Prostate gland (tissue), 2 donors: ENCODE measurements at places on chromosomes 13 and 19.

- peak; percentile 88 for DNase-seq
- H3K27ac ChIP-seq, result no peak overlapping the region
- no peaks in the 10 kb centered on the region for H3K36me3 ChIP-seq
- no peak overlapping the region for H3K4me3 ChIP-seq
- no peaks in the 10 kb centered on the region for H3K27me3 ChIP-seq
- H3K4me1 ChIP-seq, result no peaks in the 10 kb centered on the region
Measured at GRCh38 chr13:40536443-40537113, 129.9 kb downstream of the FOXO1 start.

DNA sequence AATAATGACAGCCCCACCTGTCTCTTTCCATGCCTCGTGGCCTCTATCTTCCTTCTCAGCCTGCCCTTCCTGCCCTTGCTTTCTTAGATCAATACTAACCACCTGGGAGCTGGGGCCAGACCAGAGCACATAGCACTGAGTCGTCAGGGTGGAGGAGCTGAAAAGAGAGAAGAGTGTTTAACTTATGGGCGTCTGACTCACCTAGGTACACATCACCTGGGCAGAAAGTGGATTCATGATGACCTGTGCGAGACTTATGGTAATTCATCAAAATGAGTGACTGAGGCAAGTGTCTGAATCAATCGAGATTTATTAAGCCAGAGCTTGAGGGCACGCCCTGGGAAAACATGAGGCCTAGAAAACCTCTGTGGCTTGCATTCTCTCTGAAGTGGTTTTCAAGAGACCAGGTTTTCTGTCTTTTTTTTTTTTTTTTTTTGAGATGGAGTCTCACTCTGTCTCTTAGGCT, 19.2 kb downstream of the CEACAM6 start:
- no peak overlapping the region for H3K4me3 ChIP-seq
- no peaks in the 10 kb centered on the region for H3K27me3 ChIP-seq
- no peaks in the 10 kb centered on the region for H3K36me3 ChIP-seq
- DNase-seq, result peak; percentile 55
- H3K27ac ChIP-seq, result peak overlapping the region; percentile 41
- no peaks in the 10 kb centered on the region for H3K4me1 ChIP-seq

DNA sequence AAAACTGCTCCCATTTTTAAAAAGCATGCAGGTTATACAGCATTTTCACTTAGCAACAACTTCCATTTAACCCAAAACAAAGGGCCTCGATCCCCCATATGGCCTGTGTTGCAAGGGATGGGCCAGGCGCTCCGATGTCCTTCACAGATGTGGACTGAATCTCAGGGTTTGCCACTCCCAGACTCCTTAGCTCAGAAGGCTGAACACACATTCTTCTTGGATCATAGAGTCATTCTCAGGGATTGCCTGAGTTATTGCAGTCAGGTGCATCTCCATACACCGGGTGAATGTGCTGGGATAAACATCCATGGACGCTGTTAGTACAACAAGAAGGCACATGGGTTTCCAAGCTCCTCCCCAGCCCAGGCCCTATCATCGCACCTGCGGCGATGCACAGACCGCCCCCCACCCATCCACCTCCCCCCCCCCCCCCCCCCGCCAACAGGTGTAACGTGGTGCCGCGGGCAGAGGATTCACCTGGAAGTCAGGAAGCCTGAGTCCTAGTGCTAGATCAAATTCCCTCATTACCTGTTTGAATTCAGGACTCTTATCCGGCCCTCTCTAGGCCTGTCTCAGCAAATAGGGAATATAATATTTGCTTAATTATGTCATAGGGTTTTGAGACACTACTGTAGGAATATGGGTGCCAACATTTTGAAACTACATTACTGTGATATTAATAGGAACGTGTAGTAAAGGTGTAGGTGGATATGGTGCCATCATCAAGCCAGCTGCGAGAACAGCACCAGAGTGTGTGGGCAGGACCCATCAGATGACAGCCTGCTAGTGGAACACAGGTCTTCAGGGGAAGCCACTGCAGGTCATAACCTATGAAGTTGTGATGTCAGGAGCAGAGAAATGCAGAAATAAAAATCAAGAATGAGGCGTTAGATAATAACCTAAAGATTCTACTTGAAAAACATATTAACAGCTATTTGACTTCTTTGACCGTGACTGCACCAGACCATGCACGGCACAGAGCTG, 110.9 kb downstream of the SACS start:
- no peaks in the 10 kb centered on the region for H3K27me3 ChIP-seq
- no peak overlapping the region for H3K27ac ChIP-seq
- H3K4me3 ChIP-seq, result no peak overlapping the region
- no peaks in the 10 kb centered on the region for H3K36me3 ChIP-seq

DNA sequence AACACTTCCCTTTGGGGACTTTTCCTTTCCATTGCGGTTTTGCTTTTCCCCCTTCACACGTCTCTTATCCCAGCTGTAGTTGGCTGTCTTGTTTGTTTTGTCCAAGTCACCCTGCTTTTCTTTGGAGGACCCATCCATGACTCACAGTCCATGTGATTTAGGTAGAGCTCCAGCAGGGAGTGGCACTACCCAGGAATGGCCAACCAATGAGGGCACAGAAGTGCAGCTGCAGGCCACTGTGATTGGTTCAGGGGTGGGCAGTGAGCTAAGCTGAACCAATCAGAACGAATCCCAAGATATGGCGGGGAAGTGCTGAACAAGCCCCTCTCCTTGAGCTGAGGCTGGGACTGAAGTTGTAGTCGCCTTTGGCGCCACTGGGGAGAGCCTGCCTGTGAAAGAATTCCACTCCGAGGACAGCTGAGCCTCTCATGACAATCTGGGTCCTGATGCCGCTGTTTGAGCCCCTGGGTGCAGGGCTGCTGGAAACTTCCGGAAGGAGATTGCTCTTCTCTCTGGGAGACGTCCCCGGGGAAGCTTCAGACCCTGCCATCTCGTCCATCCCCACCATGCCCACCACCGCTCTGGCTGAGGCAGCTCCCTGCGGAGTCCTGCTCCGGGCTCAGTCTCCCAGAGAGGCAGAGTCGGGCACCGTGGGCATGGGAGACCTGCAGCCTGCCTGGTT, 62.9 kb upstream of the URI1 start:
- no peaks in the 10 kb centered on the region for H3K4me1 ChIP-seq
- no peak overlapping the region for H3K4me3 ChIP-seq
- no peak for DNase-seq
- H3K27ac ChIP-seq, result no peak overlapping the region
- H3K27me3 ChIP-seq, result peaks cover 12% of the 10 kb centered on the region

DNA sequence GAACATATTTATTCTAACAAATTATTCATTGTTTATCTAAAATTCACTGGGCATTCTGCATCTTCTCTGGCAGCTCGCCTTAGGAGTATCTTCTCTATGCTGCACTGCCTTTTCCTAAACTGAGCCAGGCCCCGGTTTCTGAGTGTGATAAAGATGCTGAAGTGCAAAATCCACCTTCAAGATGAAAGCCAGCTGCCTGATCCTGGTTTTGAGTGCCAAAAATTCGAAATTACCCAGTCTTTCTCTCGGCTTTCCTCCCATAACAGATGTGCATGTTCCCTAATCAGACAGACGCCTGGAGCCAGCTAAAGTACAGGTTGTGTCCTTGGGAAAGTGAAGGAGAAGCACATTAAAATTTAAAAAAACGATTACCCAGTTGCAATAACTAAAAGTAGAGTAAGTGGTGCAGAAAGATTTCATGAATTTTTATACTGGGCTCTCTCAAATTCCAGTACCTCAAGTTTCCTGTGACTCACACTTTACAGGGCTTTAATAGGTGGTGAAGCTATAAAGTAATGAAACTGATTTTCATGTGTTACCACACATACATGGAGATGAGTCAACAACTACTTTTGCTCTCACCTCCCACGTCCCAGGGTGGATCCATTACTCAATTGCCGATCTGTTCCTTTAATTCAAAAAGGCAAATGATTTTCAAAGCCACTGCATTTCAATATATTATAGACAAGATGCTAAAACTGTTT, 65.0 kb upstream of the GTF2F2 start:
- H3K27ac ChIP-seq, result no peak overlapping the region
- no peak for DNase-seq
- H3K36me3 ChIP-seq, result no peaks in the 10 kb centered on the region
- H3K4me3 ChIP-seq, result no peak overlapping the region
- no peaks in the 10 kb centered on the region for H3K27me3 ChIP-seq

GRCh38 chr13:26882731-26883130, 122.1 kb upstream of the GPR12 start:
- no peak for DNase-seq
- H3K4me3 ChIP-seq, result no peak overlapping the region
- H3K36me3 ChIP-seq, result no peaks in the 10 kb centered on the region
- H3K27ac ChIP-seq, result no peak overlapping the region

DNA sequence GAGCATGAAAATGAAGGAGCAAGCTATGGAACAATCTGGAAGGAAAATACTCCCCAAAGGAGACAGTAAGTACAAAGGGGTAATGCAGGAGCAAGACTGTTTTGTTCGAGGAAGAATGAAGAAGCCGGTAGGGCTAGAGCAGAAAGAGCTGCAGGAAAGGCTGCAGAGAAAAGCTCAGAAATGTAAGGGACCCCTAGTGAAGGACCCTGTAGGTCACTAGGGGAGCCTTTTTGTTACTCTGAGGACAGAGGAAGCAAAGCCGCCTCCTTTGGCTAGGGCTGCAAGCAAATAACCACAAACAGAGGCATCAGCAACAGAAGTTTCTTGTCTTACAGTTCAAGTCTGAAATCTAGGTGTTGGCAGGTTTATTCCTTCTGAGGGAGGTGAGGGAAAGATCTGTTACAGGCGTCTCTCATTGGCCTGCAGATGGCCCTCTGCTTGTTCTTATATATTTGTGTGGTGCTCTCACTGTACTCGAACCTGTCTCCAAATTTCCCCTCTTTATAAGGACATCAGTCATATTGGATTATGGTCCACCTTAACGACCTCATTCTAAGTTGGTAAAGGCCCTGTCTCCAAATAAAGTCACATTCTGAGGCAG, 362.3 kb downstream of the COG6 start:
- no peaks in the 10 kb centered on the region for H3K27me3 ChIP-seq
- no peaks in the 10 kb centered on the region for H3K4me1 ChIP-seq
- no peak overlapping the region for H3K4me3 ChIP-seq
- DNase-seq, result no peak
- no peak overlapping the region for H3K27ac ChIP-seq

GRCh38 chr13:71169180-71169579, 697.8 kb downstream of the DACH1 start:
- H3K4me3 ChIP-seq, result no peak overlapping the region
- no peak for DNase-seq
- H3K36me3 ChIP-seq, result no peaks in the 10 kb centered on the region
- no peaks in the 10 kb centered on the region for H3K27me3 ChIP-seq
- no peak overlapping the region for H3K27ac ChIP-seq
- no peaks in the 10 kb centered on the region for H3K4me1 ChIP-seq

DNA sequence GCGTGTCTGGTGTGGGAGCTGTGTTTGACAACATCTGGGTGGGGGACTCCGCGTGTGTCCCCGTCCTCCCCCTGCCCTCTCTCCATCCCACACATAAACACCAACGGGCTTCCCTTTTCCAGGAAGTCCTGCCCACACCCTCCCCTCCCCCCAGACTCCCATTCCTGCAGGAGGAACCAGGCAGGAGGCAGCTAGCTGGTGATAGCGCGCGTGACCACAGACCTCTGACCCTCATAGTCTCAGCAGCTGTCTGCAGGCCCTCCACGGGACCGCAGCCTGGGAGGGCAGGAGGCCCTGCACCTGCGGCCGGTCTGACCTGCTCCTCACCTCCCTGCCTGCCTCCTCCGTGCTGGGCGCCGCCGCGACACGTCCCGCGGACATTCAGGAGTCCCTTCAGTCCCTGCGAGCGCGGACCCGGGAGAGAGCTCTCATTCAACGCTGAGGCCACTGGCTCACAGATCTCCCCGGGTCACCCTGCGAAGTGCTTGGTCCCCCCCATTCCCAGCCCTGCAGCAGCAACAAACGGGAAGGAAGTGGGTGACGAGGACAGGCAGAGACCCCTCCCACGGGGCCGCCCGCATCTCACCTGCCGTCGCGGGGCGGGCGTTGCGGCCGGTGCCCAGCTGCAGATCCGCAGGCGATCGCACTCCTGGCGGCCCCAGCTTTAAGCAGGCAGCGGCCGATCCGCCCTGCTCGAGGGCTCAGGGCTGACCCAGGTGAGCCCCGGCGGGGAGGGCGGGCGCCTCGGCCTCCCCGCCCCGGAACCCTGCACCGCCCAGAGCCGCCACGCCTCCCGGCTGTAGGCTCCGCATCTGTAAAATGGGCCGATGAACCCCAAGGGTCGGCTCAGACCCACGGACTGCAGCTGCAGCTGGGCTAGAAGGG, 1.1 kb upstream of the ACP5 start:
- no peaks in the 10 kb centered on the region for H3K4me1 ChIP-seq
- no peaks in the 10 kb centered on the region for H3K36me3 ChIP-seq
- H3K27me3 ChIP-seq, result no peaks in the 10 kb centered on the region
- H3K4me3 ChIP-seq, result peak overlapping the region; percentile 22
- peak overlapping the region; percentile 57 for H3K27ac ChIP-seq
- DNase-seq, result peak; percentile 39

DNA sequence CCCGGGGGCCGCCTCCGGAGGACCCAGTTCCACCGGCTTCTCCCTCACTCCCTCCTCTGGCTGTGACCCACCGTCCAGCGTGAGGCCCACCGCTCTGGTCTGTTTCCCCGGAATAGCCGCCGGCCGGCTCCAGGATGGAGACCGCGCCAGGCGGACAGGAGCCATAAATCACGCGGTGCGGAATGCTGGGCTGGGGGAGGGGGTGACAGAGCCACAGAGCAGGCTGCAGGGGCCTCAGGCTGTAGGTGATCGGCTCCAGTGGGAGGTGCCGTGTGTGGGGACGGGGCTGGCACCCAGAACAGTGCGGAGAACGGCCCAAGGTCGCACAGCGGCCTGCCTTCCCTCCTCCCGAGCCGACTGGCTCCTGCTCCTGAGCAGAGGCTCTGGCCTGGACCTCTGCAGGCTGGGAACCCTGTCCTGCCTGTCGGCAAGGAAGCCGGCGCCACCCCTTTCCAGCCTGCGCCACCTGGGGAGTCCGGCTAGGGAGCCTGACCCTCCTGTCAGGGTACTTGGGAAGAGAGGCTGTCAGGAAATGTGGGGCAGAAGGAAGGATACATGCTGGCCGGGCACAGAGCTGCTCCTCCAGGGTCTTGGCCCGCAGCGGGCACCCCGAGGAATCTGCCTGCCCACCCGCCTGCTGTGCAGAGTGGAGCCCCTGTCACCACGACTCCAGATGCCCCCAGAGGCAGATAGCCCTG, 8.3 kb downstream of the PIAS4 start:
- H3K27ac ChIP-seq, result peak overlapping the region; percentile 72
- H3K4me3 ChIP-seq, result no peak overlapping the region
- H3K27me3 ChIP-seq, result no peaks in the 10 kb centered on the region
- peaks cover 24% of the 10 kb centered on the region for H3K4me1 ChIP-seq
- DNase-seq, result peak; percentile 41

DNA sequence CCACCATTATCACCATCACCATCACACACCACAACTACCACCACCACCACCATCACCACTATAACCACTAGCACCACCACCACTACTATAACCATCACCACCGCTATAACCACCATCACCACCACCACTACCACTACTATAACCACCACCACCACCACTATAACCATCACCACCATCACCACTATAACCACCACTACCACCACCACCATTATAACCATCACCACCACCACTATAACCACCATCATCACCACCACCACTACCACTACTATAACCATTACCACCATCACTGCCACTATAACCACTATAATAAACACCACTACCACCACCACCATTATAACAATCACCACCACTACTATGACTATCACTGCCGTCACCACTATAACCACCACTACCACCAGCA, 173.2 kb downstream of the DCLK1 start:
- H3K27me3 ChIP-seq, result no peaks in the 10 kb centered on the region
- no peak overlapping the region for H3K4me3 ChIP-seq
